ENCODE measurements at places on chromosomes 5 and 9.
A peak's percentile ranks its signal among the peaks of the same experiment; 100 is the strongest.

DNA sequence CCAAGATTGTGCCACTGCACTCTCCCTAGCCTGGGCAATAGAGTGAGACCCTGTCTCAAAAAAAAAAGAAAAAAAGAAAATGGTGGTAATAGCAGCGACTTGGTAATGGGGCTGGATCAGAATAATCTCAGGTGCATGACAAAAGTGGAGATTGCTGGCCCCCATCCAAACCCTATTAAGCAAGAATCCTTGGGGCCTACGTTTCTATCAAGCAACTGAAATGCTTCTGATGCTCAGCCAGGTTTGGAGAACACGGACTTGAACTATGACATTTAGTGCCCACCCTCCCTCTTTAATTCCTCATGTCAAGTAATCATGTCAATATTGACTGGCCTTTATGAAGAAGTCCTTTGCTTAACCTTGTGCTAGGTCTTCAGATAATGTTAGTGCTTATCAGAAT lies 6.6 kb downstream of the C5orf52 start:
- DNase-seq = no peak

- no peak for DNase-seq
These were observed 81.5 kb downstream of the LMNB1 start for GRCh38 chr5:126858441-126858840.

GRCh38 chr9:6829027-6829426 lies 71.3 kb downstream of the KDM4C start:
- no peak for DNase-seq

DNA sequence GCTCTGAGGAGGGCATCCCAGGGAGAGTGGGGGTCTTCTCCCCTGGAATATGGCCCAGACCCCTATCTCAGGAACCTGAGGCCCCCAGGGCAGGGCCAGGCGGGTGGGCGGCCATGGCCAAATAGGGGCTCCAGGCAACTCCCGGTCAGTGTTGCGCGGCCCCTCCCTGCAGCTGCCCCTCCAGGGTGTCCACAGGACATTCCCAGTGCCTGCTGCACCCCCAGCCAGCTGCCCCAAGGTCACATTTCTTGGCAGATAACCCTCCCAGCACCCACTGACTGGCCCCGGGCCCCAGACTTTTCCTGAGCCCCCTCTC lies 53.6 kb upstream of the EGFL7 start:
- no peak for DNase-seq

- no peak for DNase-seq
These were observed 43.9 kb downstream of the SH3TC2 start for GRCh38 chr5:149018909-149019443.

- DNase-seq = no peak
These were observed 17.6 kb upstream of the HEXB start for GRCh38 chr5:74667396-74667795.

DNA sequence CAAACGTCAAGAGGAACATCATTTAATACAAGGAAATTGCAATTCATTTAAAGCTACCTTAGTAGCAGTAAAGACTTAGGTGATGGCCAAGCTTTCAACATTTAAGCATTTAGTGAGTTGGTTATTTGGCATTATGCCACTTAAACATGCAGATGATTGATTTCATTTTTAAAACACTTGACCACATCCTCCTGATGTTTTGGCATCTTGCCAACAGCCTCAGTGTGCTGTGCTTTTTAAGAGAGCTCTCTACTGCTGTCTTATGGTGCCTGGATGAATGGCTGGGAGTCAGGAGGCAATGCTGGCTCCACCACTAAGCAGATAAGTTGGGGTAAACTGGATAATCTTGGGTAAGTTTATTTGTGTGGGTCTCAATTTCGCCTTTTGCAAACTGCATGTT lies 364.5 kb downstream of the MAN2A1 start:
- DNase-seq = peak; percentile 40

GRCh38 chr5:154118385-154118784 lies 72.1 kb upstream of the GALNT10 start:
- DNase-seq = no peak

GRCh38 chr5:82388181-82388580 lies 110.0 kb upstream of the RPS23 start:
- DNase-seq = no peak

DNA sequence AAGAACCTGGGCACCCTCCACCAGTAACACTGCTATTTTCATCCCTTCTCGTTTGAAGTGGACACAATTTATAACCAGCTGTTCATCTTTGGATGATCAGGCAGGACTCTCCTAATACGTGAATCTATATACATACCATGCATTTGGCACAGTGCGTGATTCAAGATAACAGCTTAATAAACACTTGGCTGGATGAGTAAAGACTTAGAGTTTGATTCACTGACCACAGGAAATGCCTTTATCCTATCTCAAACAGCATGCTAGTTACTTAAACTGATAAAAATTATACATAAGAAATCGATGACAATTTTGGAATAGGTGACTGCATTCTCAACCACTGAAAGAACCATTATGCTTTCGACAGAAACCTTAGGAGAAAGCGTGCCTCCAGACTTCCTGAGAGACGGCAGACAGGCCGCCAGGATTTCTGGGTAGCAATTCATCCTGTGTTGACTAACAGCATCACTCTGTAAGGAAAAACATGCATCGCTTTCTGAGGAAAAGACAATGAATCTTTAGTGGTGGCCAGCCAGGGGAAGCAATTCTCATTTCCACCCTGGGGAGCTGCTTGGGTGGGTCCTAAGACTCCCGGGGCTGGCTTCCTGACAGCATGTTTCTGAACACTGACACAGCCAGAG lies 9.7 kb downstream of the MRPL36 start:
- DNase-seq = no peak

- DNase-seq = no peak
These were observed 72.6 kb downstream of the OXCT1 start for GRCh38 chr5:41797662-41798061.

DNA sequence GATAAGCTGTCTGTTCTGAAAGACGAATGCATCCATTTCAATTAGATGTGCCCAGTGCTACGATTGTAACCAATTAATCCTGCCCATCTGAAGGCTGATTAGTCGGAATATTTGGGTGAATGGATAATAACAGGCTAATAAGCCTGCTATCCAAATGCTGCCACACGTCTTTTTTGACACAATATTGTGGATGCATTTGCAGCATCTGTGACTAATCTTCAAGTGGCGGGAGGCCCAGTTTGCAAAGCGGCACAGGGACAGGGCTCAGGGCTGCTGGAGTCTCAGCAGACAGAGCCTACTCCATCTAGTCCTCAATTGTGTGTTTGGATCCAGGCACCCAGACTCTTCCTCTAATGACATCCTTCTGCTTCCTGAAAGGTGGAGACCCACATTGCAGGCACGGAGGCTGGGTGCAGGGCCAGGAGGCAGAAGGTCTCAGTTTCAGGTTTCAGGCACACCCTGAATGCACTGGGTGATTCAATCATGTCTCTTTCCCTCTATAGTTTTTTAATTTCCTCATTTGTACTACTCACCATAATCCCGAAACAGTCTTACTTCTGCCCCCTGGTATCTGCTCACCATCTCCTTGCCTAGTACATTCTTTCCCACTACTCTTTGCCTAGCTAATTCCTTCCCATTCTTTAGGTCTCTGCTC lies 169.6 kb downstream of the ASTN2 start:
- no peak for DNase-seq

DNA sequence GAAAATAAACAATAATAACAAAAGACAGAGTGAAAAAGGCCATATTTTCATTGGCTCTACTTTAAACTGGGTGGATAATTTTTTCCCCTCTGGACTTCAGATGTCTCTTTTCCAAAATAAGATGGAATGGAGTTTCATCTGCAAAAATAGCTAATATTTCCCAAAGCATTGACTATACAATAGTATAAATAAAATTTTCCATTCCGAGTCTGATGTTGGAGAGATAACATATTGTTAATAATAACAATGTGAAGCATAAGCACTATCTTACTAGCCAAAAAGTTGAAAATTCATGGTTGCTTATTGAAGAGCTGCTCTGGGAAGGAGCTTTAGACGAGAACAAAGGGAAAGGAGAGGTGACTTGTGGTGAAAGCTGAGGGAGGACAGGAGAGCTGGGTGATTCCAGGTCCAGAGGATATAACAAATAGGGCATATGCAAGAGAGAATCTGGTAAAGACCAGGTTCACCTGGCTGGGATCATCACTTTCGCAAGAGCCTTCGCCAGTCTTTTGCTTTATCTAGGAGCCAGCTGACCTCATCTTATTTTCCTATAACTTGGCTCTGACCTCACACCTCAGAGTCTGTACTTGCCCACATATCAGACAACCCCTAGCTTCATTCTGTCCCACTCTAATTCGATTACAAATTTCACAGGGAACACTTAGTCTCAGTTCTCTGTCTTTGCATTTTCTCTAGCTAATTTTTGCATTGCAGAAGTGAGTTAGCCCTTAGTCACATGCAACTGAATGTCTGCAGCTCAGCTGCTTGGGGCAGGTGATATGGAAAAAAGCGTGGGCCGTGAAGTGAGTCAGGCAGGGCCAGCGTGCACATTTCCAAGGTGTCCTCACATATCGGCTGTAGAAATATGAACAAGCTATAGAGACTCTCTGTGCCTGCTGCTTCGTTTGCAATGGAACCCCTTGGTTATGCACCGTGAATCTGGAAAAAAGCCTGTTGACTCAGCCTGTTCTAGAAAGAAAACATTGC lies 7.6 kb upstream of the ZNF474 start:
- DNase-seq = no peak

DNA sequence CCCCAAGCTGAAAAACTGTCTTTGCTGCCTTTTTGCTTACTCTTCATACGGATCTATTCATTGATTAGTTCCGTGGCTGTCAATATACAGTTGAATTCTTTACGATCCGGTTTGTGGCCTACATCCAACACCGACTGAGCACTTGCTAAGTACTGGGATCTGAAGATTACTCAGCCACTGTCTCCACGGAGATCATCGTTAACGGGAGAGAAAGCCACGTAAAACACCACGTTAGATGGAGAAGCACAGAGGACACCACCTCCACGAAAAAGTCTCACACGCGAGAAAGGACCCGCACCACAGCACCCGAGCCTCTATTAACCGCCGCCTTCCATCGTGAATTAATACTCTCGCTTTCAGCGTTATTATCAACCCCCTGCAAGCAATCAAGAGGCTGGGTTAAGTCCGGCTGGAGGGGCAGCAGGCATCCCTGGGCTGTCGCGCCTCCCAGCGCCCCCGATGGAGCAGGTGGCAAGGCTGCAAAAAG lies 650 bp downstream of the ELP1 start:
- no peak for DNase-seq

DNA sequence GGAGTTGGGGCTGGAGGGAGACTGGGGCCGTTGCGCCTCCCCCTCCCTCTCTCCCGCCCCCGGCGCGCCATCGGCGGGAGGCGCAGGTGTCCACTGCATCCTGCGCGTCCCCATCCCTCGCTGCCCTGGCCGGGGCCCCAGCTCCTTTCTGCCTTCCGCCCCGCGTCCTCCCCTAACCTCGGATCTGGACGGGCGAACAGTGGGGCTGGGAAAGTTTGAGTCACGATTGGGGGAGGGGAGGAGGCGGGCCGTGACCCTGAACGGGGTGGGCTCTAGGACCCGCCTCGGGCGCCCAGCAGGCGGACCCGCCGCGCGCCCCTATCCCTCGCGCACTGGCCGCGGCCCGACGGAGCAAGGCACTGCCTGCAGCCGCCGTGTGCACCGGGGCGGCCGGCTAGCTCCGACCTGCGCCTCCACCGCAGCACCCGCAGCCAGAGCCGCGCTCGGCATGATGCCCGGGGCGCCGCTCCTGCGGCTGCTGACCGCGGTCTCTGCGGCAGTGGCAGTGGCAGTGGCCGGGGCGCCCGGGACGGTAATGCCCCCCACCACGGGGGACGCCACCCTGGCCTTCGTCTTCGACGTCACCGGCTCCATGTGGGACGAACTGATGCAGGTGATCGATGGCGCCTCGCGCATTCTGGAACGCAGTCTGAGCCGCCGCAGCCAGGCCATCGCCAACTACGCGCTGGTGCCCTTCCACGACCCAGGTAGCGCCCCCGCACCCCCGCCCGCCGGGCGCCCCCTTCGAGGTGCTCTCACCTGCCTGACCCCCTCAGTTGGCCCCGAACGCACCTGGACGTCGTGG lies at the start of gene HMCN2:
Gene HMCN2 (plus strand): TSS at position 330 of the 805 bp plus-strand sequence. CDS start 119 bp downstream, at position 449.
- DNase-seq = no peak

DNA sequence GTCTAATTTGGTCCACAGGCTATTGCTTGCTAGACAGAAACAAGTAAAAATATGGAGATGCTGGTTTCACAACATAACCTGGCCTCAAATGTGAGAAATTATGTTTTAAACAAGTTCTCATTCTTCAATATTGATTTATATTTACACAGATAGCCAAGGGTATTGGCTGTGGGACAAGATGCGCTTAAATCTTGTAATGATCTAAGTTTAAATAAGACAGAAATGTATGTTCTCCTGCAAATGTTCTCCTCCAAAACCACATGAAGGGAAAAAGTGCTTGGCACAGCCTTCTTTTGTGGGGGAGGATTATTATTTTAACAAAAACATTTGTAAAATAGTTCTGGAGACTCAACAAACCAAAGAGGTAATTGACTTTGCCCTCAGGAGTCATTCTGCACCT lies 356.0 kb downstream of the DMAC1 start:
- no peak for DNase-seq

- DNase-seq = no peak
These were observed 175.7 kb downstream of the MELK start for GRCh38 chr9:36748322-36748899.

DNA sequence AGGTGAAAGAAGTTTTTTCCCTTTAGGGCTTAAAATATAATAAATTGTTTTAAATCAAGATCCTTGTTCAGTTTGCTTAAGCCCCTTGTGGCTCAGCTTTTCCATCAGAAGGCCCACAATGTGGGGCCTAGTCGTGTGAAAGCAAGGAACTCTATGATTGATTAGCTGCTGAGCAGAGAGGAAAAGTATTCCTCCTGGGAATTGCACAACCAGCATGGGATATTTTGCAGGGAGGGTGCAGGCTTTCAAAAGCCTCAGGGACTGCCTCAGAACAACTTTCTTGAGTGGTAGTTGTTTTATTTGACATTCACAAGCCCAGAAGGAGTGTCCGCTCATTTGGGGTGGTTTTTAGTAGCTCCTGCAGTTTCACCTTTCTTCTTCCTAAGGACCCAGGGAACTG lies 19.8 kb downstream of the TTC23L start:
- DNase-seq = no peak

- DNase-seq = no peak
These were observed 22.2 kb downstream of the AHRR start for GRCh38 chr5:343461-344401.

- DNase-seq = no peak
These were observed 3.3 kb downstream of the ACSL6 start for GRCh38 chr5:132008163-132008473.

- DNase-seq = peak; percentile 52
These were observed 191.2 kb downstream of the PIK3R1 start for GRCh38 chr5:68406767-68407241.

GRCh38 chr9:110842986-110843385 lies 174.4 kb downstream of the MUSK start:
- no peak for DNase-seq

GRCh38 chr5:69270840-69271239 lies 36.2 kb downstream of the CDK7 start:
- no peak for DNase-seq

GRCh38 chr5:159393854-159394274 lies 63.6 kb upstream of the IL12B start:
- DNase-seq = no peak

- no peak for DNase-seq
These were observed 148.3 kb downstream of the GAS1 start for GRCh38 chr9:86798966-86799365.

- no peak for DNase-seq
These were observed 16.6 kb downstream of the OTULINL start for GRCh38 chr5:14598225-14598624.

GRCh38 chr5:65255294-65255693 lies 226.4 kb downstream of the ADAMTS6 start:
- no peak for DNase-seq

- DNase-seq = no peak
These were observed 61.6 kb downstream of the FNBP1 start for GRCh38 chr9:129981180-129981907.

GRCh38 chr5:117077142-117077541 lies 502.5 kb upstream of the SEMA6A start:
- no peak for DNase-seq
